ENCODE measurements at places on chromosomes 12 and 14. TPM values are rescaled to one million over a fixed set of nuclear protein-coding genes. Genes with fewer than 3 reads are reported as not detected.

The PRR4 gene
- total RNA-seq: 1.6 TPM

The IGF1 gene
- not detected for total RNA-seq

The CMAS gene
- 42.8 TPM for total RNA-seq

The COX14 gene
- 72.4 TPM for total RNA-seq

The EID3 gene
- 5.5 TPM for total RNA-seq
